ENCODE measurements at places on chromosomes 1 and 21.

DNA sequence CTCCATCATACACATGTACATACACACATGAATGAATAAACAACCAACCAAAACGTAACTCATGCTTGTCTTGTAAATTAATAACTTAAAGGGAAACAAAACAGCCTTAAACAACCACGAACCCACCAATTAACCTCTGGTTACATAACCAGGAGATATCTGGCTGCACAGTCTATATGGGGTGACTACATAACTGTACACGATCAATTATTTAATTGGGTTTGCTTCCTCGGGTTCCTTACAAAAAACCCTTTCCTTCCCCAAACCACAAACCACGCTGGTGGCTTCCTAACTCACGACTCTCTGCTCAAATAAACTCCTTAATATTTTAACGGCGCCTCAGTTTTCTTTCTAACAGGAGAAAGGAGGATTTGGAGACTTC, 744 bp downstream of the ZNF670 start:
- no peak for DNase-seq

DNA sequence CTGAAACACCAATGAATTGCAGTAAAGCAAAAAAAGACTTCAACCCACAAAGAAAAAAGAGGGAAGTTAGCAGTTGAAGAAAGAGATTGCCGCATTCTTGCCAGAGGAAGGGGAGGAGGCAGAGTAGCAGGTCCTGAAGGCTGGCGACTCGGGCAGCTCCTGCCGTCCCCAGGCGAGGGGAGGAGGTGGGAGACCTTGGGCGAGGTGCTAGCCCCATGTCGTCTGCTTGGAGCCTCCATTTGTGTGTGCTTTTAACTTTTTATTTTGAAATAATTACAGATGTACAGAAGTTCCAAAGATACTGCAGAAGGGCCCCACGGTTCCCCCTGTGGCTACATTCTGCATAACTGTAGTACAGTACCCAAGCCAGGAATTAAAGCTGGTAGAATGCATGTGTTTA, 6.7 kb downstream of the TRPM2 start:
- DNase-seq = no peak

DNA sequence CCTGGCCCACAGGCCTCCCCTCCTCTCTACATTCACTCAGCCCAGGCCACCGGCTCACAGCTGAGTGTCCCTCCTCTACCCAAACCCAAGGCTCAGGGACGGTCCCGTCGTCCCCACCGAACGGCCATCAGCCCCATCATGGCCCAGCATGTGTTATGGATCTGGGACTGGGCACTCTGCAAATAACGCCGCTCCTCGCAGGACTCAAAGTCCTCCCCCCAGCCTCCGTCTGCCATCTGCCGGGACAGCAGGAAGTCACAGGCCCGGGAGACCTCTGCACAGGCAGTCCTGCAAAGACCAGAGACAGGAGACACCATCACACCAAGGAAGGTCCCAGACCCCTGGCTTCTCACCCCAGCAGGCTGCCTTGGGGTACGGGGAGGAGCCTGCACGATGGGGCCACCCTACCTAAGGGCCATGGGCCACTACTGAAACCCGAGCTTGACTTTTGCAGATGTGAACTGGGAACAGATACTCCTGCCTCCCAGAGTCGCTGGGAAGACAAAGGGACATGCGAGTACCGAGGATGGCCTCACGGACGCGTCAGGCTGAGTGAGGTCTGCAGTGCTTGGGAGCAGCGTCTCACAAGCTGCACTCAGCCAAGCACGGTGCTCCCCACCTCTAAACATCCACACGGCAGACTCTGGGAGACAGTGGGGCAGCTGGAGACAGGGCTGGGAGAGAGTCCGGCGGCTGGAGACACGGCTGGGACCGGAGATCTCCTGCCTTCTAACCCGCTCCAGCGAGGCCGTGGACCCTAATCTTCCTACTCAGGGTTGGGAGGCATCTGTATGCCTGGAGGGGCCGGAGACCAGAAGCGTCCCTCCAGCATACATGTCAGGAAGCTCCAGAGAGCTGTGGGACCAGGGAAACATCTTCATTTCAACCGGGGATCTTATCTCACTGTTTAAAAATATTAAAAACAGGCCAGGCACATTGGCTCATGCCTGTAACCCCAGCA, 10.4 kb upstream of the SPATC1L start:
- DNase-seq = no peak

- no peak for DNase-seq
Measured at GRCh38 chr1:117032681-117033539, 27.2 kb upstream of the TTF2 start.

- no peak for DNase-seq
Measured at GRCh38 chr1:201384406-201384782, 6.9 kb upstream of the TNNT2 start.
